Stomach (tissue), 19 donors: ENCODE measurements at places on chromosomes 5 and 9.

DNA sequence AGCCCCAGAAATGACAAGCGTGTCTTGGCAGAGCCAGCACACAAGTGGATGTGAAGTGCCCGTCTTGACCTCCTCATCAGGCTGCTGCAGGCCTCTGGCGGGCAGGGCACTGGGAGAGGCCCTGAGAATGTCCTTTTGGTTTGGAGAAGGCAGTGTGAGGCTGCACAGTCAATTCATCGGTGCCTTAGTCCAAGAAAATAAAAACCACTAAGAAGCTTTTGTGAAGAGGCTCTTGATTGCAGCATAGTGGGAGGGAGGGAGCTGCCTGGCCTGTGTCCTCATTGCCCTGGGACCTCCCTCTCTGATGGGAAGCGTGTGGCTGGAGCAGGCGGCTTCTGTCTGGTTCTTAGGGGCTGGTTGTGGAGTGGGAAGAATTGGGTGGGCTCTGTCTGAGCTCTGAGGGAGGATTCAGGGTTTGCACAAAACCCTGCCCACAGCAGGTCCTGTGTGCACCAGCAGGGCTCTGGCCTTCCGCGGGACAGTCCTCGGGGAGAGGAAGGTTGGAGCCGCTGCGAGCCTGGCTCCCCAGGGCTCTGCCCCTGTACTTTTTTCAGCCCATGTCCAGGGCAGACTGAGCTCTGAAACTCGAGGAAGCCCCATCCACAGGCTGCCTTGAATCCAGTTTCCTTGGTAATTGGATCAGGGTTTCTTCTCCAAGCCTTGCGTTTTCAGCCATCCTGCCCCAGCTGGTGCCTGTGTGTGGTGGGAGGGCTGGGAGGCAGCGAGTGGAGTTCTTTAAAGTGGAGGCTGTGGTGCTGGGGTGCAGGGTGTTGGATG, 1.1 kb downstream of the HRCT1 start:
- peak overlapping the region; percentile 89 for H3K27ac ChIP-seq
- H3K27me3 ChIP-seq, result no peaks in the 10 kb centered on the region
- DNase-seq, result peak; percentile 82
- H3K36me3 ChIP-seq, result no peaks in the 10 kb centered on the region
- peak overlapping the region; percentile 17 for H3K4me3 ChIP-seq

DNA sequence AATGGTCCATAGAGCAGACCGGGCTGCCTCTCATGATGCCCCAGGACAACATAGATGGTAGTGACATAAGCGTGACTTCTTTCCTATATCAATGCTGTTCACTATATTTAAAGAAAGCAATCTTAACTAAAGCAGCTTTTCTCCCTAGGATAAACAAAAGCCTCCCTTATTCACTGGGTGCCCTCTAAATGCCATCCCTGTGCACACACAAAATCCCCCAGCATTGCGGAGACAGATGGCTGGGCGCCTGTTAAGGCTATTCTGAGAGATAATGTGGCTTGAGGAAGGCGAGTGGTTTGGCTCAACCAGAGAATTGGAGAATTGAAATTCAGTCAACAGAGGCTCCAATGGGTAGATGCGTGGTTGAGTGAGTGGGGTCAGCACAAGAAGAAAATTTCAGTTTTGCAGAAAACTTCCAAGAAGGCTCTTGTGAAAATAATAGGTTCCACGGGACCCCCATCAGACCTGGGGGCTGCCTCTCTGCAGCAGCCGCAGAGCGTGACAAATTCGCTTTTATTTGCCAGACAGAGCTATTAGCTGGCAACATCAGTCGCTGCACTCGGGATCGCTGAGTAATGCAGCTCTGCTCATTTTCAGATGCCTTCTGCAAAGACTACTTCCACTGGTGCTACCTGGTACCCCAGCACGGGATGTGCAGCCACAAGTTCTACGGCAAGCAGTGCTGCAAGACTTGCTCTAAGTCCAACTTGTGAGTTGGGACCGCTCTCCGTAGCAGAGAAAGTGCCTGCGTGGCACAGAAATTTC, 103.9 kb upstream of the ICE1 start:
- H3K4me3 ChIP-seq, result no peak overlapping the region
- H3K27ac ChIP-seq, result no peak overlapping the region
- no peak for DNase-seq
- H3K36me3 ChIP-seq, result no peaks in the 10 kb centered on the region

DNA sequence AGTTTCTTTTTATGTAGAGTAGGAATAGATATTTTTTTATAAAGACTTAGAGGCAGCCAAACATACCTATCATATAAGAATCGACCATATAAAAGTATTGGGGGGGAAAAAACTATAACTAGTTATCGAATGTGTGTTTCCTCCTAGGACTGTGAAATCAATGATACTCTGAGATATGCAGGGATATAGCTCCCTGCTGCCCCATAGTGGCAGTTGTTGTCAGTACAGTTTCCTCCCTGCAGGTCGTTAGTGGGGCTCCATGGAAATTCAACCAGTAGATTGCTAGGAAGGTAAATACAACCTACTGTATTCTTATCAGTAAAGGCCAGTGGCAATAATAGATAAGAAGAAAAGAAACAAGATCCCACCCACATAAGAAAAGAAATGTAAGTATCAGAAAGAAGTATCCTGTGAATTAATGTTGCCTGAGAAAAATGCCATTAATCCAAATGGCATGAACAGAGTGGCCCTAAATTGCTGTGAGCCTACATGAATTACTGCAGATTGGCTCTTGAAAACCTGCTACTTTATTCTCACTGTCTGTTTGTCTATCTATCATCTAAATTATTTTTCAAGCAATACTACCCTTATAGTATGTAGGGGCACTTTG, 136.9 kb upstream of the FBN2 start:
- H3K36me3 ChIP-seq, result no peaks in the 10 kb centered on the region
- DNase-seq, result peak; percentile 35
- H3K4me3 ChIP-seq, result no peak overlapping the region
- H3K27me3 ChIP-seq, result no peaks in the 10 kb centered on the region
- no peak overlapping the region for H3K27ac ChIP-seq

DNA sequence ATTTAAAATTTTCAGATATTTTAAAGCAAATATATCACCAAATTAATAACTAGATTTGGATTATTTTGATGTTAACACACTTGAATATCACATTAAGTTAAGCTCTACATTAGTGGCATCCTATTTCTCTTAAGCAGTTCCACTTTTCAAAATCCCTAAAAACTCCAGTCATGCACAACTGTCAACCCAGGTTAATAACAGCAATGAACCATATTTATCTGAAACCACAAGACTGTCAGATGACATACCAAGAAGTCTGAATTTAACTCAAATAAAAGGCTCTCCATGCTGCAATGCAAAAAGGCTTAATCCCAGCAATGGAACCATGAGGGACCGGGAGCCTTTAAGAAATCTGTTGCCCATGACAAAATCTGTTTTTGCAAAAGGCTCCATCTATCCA, 27.5 kb downstream of the FNIP1 start:
- peaks cover 25% of the 10 kb centered on the region for H3K4me1 ChIP-seq
- DNase-seq, result no peak
- no peak overlapping the region for H3K27ac ChIP-seq
- peaks cover 7% of the 10 kb centered on the region for H3K36me3 ChIP-seq
- no peak overlapping the region for H3K4me3 ChIP-seq

- H3K27me3 ChIP-seq, result no peaks in the 10 kb centered on the region
- DNase-seq, result peak; percentile 42
- no peak overlapping the region for H3K27ac ChIP-seq
- peaks cover 5% of the 10 kb centered on the region for H3K4me1 ChIP-seq
Observed at GRCh38 chr9:87667164-87667738, 58.7 kb upstream of the CTSL start.

GRCh38 chr5:170181902-170182301, 50.9 kb upstream of the C5orf58 start:
- no peaks in the 10 kb centered on the region for H3K27me3 ChIP-seq
- no peak overlapping the region for H3K27ac ChIP-seq
- DNase-seq, result no peak
- no peaks in the 10 kb centered on the region for H3K4me1 ChIP-seq
- H3K4me3 ChIP-seq, result no peak overlapping the region
- H3K36me3 ChIP-seq, result no peaks in the 10 kb centered on the region

DNA sequence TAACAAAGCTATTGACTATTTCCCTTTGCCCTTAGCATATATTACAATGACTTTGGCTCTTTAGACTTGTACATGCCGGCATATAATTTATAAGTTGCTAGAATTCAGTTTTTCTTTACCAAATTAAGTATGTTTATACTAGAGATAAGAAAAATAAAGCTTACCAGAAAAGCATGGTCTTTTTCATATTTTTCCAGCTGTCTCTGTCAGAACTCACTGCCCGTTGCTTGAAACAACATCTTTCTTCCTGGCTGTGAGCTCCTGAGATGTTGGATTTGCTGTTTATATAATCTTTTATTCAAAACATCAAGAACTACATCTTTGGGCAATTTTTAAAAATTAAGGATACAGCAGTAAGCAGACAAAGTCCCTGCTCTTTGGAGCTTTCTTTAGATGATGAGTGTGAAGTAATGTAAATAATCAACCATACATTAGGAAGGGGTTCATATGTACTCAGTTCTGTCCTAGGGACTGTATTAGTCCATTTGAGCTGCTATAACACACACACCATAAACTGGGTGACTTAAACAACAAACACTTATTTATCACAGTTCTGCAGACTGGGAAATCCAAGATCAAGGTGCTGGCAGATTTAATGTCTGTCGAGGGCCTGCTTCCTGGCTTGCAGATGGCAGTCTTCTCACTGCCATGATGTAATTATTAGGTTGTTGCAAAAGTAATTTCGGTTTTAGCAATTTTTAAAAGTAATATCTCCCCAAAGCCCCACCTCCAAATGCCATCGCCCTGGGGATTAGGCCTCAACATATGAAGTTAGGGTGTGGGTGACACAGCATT, 45.4 kb upstream of the RANBP3L start:
- H3K27ac ChIP-seq, result no peak overlapping the region
- no peaks in the 10 kb centered on the region for H3K4me1 ChIP-seq
- no peak overlapping the region for H3K4me3 ChIP-seq
- H3K27me3 ChIP-seq, result no peaks in the 10 kb centered on the region

- no peaks in the 10 kb centered on the region for H3K36me3 ChIP-seq
- no peak overlapping the region for H3K4me3 ChIP-seq
- DNase-seq, result no peak
- no peaks in the 10 kb centered on the region for H3K4me1 ChIP-seq
- H3K27me3 ChIP-seq, result no peaks in the 10 kb centered on the region
Observed at GRCh38 chr5:60598424-60598823, 101.5 kb downstream of the DEPDC1B start.

DNA sequence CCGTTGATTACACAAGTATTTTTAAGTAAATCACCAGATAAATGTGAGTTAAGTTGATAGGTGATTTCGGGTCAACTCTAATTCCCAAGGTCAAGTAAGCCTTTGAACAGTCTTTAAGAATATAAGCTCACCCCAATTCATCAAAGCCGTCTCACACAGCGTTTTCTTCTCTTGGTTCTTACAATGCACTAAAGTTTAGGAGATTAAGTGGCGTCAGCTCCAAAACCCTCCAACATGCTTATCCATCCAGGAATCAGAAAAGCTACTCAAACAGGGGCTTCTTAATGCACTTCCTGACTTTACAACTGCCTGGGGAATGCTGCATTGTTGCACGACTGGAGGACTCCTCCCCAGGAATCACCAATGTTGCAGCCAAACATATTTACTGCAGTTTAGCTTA, 206.2 kb upstream of the EFNA5 start:
- DNase-seq, result no peak
- peaks cover 15% of the 10 kb centered on the region for H3K36me3 ChIP-seq
- H3K27ac ChIP-seq, result no peak overlapping the region
- H3K27me3 ChIP-seq, result no peaks in the 10 kb centered on the region
- no peaks in the 10 kb centered on the region for H3K4me1 ChIP-seq
